ENCODE measurements at places on chromosomes 5 and 9.

DNA sequence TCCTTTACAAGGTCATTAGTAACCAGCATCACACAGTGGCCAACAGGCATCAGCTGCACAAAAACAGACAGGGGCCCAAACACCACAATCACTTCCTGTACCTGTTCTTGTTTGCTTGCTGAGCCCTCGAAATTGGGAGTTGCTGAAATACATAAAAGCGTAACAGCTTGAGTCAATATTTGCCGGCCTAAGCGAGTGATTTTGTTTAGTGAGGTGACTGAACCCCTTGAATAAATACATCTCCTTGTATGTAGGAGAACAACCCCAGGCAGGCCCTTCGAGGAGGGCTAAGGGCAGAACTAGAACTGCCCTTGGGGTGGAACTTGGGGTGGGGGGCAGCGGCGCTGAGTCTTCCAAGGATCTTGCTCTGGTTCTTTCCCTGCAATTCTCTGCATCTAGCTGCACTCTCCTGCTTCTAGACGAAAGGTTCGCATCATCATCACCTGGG lies 502.5 kb downstream of the RASEF start:
- H3K4me3 ChIP-seq = no peak overlapping the region
- no peak overlapping the region for H3K27ac ChIP-seq
- H3K4me1 ChIP-seq = no peaks in the 10 kb centered on the region
- DNase-seq = no peak
- H3K27me3 ChIP-seq = no peaks in the 10 kb centered on the region

GRCh38 chr9:117268847-117269446 lies 145.9 kb downstream of the ASTN2 start:
- H3K27me3 ChIP-seq = no peaks in the 10 kb centered on the region
- H3K27ac ChIP-seq = no peak overlapping the region
- H3K4me3 ChIP-seq = no peak overlapping the region
- no peaks in the 10 kb centered on the region for H3K4me1 ChIP-seq
- no peak for DNase-seq

- no peaks in the 10 kb centered on the region for H3K36me3 ChIP-seq
- no peak for DNase-seq
These were observed at the start of gene ERAP2 for GRCh38 chr5:96876292-96876850. TSS of gene ERAP2 (plus strand) at chr5:96876500. CDS start at chr5:96879686, 3,186 bp downstream.

DNA sequence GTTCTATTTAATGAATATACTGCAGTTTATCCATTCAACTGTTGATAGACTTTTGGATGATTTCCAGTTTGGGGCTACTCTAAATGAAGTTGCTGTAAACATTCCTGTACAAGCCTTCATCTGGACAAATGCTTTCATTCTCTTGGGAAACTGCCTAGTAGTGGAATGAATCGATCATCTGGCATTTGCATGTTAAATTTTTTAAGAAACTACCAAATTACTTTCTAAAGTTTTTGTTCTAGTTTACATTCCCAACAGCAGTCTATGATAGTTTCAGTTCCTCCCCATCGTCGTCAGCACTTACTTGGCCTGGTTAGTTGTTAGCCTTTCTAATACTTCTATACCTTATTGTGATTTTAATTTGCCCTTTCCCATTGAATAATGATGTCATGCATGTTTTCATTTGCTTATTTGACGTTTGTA lies 306.3 kb downstream of the FER start:
- no peak for DNase-seq
- no peaks in the 10 kb centered on the region for H3K4me1 ChIP-seq
- no peak overlapping the region for H3K4me3 ChIP-seq
- H3K27me3 ChIP-seq = no peaks in the 10 kb centered on the region

Data from esophagus squamous epithelium (tissue), 5 donors.